NCI-H524 (cell line): ENCODE measurements at places on chromosomes 11 and 22.

GRCh38 chr11:92941676-92942571, 27.5 kb upstream of the MTNR1B start:
- no peak for DNase-seq

- no peak for DNase-seq
Observed at GRCh38 chr11:119409731-119410130, 13.2 kb downstream of the THY1 start.

GRCh38 chr11:41309716-41310115, 149.7 kb downstream of the LRRC4C start:
- no peak for DNase-seq

DNA sequence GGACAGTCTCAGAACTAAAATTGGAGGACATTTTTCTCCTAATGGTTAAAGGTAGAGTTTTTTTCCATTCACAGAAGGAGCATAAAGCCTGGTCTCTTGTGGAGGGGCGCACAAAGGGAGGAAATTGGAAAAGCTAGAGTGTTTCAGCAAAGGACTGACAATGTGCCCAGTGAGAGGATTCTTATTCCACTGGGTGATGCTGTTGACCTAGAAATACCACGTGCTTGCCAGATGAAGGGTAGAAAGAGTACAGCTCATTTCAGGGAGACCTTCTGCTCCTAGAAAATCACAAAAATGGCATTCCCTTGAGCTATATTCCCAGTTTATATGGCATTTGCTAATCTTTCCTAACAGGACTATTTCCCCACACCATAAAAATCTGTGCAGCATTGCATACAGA, 21.1 kb downstream of the MS4A6E start:
- DNase-seq = no peak

DNA sequence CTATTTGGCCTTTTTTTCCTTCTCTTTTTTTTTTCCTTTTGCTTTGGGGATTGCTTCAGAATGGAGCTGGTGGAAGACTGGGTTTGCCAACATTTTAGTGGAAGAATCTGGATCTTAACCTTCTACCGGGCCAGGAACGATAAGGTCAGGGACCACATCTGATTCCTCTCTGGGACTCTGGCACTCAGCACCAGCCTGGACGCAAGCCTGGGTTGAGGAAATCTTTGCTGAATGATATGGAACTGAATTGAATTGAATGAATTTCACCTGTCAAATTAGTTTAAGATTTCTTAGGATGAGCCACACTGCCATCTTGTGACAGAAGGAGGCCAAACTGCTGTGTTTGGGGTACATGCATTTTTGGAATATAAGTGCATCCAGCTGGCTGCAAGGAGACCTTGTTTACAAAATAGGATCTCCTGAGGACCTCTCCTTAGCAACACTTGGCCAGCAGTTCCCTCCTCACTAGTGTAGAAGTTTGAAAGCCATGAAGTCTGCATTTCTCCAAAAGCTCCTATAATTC, 30.4 kb downstream of the TPBGL start:
- peak; percentile 29 for DNase-seq

DNA sequence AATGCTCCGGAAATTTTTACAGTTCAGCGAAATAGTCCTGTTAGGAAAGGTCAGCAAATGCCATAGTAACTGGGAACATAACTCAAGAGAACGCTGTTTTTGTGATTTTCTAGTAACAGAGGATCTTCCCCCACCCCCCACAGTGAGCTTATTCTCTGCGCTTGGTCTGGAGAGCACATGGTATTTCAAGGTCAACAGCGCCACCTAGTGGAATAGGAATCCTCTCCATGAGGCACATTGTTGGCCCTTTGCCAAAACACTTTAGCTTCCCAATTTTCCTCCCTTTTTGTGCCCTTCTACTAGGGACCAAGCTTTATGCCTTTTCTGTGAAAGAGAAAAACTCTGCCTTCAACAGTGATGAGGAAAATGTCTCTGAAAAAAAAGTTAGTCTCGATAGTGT, 13.2 kb upstream of the OR4C12 start:
- peak; percentile 66 for DNase-seq

- DNase-seq = no peak
Observed at GRCh38 chr11:70580036-70580805, 181.9 kb downstream of the CTTN start.

- no peak for DNase-seq
Observed at GRCh38 chr11:27002838-27003237, 8.9 kb downstream of the FIBIN start.

- DNase-seq = no peak
Observed at GRCh38 chr22:23278883-23279675, 98.8 kb downstream of the BCR start.

DNA sequence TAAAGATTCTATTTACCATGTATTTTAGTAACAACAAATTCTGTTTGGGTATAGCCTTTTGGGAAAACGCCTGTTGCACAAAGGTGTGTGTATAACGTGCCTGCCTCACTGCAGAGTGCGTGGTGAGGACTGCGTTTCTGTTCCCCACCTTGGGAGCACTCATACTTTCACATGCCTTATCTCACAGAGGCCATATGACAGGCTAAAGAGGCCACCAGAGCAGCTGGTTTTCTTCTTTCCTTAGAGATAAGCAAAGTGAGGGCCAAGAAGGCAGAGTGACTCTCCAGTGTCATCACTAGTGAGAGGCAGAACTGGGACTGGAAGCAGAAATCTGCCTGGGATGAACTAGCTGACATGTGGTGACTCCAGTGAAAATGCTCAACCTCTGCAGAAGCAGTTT, 369.2 kb upstream of the NARS2 start:
- DNase-seq = no peak

GRCh38 chr11:88051396-88051795, 123.8 kb downstream of the RAB38 start:
- no peak for DNase-seq

- no peak for DNase-seq
Observed at GRCh38 chr22:19610518-19611253, 86.5 kb upstream of the CLDN5 start.

DNA sequence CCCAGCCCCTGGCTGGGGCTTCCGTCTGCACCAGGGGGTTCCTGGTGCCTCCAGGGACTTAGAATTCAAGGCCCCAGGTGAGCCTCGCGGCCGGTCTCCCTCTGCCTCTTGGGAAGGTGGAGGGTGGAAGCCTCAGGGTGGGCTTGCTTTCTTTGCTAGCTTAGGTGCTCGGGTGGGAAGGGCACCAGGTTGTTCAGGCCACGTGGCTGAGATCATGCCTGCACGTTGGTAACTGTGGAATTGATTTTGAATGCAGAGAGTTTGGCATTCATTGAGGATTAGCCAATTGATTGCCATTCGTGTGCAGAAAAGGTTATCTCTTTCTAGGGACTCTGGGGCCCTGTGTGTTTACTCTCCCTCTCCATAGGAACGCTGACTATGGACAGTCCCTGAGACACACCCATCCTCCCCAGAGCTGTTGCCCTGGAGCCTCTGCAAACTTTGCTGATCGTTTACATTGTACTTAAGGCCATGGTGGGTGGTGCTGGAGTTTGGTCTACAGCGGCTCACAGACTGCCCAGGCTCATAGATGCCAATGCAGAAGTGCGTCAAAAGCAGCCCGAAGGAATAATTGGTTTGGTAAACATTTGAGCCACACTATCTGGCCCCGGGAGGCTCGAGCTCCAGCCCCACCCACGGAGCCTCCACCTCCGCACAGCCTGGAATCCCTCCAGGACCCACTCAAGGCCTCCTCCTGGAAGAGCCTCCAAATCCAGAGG, 1457.7 kb downstream of the BRD1 start:
- DNase-seq = no peak
